ENCODE measurements at places on chromosomes 6 and 20. TPM values are rescaled to one million over a fixed set of nuclear protein-coding genes. Genes with fewer than 3 reads are reported as not detected.

Gene FITM2
- polyA plus RNA-seq, result 4.4 TPM

Gene HLA-DQA2
- polyA plus RNA-seq, result not detected

Gene VARS2
- 17.8 TPM for polyA plus RNA-seq

Gene ZNF334
- polyA plus RNA-seq, result 0.08 TPM

Gene ESR1
- 0.01 TPM for polyA plus RNA-seq

- no peak overlapping the region for H3K4me3 ChIP-seq
- H3K27me3 ChIP-seq, result no peaks in the 10 kb centered on the region
- H3K36me3 ChIP-seq, result no peaks in the 10 kb centered on the region
- DNase-seq, result no peak
- no peak overlapping the region for H3K27ac ChIP-seq
Observed at GRCh38 chr20:23065266-23066201, 16.1 kb upstream of the THBD start.

DNA sequence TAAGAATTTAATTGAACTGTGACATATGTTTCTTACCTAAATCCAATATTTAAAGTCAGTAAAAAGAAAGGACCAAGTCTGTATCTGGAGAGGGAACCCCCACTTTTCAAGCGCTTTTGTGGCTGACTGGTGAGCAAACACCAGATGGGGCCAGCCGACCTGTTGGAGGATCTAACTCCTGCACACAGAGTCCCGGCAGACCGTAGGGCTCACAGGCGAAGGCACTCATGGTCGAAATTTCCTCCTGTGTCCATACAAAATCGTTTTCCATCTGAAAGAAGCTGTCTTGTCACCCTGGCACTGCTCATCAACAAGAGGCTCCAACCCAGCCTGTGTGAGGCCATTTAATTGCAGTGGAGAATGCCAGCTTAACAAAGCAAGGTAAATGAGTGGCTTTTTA is 94.0 kb downstream of the SCML4 start:
- no peak for DNase-seq
- no peaks in the 10 kb centered on the region for H3K4me1 ChIP-seq
- no peak overlapping the region for H3K4me3 ChIP-seq
- peaks cover 6% of the 10 kb centered on the region for H3K27me3 ChIP-seq

Gene ECHDC1
- polyA plus RNA-seq, result 8.1 TPM

GRCh38 chr6:160160929-160161646 is 39.5 kb downstream of the SLC22A1 start:
- H3K4me1 ChIP-seq, result no peaks in the 10 kb centered on the region
- H3K36me3 ChIP-seq, result no peaks in the 10 kb centered on the region
- no peak for DNase-seq
- H3K4me3 ChIP-seq, result no peak overlapping the region
- no peaks in the 10 kb centered on the region for H3K27me3 ChIP-seq

DNA sequence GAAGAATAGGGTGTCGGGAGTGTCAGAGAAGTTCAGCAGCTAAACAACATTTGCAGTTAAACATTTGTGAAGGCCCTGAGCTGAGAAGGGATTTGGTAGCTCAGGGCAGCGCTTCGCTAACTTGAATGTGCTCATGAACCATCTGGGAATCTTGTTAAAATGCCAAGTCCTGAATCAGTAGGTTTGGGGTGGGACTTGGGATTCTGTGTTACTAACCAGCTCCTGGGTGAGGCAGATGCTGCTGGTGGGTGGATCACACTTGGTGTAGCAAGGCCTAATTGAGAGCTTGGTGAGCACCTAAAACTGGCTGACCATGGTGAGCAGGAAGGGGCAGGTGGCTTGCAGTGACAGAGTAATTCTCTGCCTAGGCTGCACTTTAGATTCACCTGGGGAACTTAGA is 5.9 kb downstream of the PTPRA start:
- H3K36me3 ChIP-seq, result no peaks in the 10 kb centered on the region
- H3K27me3 ChIP-seq, result no peaks in the 10 kb centered on the region
- H3K4me1 ChIP-seq, result peaks cover 6% of the 10 kb centered on the region
- no peak for DNase-seq
- no peak overlapping the region for H3K27ac ChIP-seq

DNA sequence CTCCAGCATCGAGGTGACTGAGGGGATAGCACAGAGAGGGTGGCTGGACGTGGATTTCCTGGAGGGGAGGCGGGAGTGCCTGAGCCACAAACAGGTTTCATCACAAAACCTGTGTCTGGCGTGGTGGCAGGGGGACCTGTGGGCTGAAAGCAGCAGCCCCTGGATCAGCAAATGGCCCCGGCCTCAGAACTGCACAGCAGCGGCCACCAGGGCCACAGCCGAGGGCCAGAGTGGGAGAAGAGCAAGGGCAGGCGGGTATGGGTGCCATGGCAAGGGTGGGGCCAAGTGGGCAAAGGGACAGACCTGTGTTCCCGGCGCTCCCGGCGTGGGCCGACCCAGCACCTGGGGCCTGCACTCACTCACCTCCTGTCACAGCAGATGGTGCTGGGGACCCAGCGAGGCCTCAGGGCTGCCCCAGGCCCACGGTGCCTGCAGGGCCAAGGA is 19.0 kb downstream of the NTSR1 start:
- no peaks in the 10 kb centered on the region for H3K4me1 ChIP-seq
- no peak overlapping the region for H3K27ac ChIP-seq
- H3K27me3 ChIP-seq, result peaks cover 8% of the 10 kb centered on the region
- no peak for DNase-seq
- H3K36me3 ChIP-seq, result no peaks in the 10 kb centered on the region

DNA sequence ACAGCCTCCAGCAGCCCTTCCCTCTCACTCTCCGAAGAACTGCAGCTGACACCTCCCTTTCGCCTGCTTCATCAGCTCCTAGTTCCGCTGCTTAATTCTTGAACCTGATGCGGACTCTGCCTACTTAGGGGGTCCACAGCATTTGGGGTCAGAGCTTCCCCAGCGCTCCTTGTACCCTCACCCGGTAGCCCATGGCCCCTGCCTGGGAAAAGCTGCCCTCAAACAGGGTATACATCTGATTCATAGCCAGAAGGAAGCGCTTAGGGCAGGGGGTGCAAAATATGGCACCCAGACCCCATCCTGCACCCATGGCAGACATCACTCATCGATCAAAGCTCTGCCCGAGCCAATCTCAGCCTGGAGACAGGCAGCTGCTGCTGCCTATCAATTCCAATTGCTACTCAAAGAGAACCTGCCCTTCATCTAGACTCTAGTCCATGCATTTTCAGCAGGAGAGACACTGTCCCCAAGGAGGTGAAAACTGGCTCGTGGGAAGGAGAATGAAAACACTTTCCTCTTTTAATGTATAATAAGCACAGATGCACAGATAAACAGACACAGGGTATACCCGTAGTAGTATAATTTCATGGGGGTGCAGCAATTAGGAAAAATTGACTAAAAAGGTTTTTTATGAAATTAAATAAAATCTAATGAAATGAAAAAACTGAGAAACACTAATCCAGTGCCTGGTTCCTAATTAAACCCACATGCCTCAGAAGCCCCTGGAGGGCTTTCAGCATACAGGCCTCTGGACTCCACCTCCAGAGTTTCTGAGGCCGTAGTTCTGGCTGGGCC is 194.8 kb downstream of the PREX1 start:
- no peak overlapping the region for H3K27ac ChIP-seq
- no peak for DNase-seq
- H3K4me1 ChIP-seq, result peaks cover 8% of the 10 kb centered on the region
- H3K4me3 ChIP-seq, result no peak overlapping the region
- H3K36me3 ChIP-seq, result peaks cover 44% of the 10 kb centered on the region

Gene MUCL3
- polyA plus RNA-seq, result not detected

Gene ADGRG6
- polyA plus RNA-seq, result 166 TPM

- H3K27ac ChIP-seq, result no peak overlapping the region
- H3K36me3 ChIP-seq, result no peaks in the 10 kb centered on the region
- no peaks in the 10 kb centered on the region for H3K27me3 ChIP-seq
- H3K4me1 ChIP-seq, result no peaks in the 10 kb centered on the region
Observed at GRCh38 chr6:48775157-48775556, 664.2 kb upstream of the PTCHD4 start.

GRCh38 chr20:46243707-46244628 is 64.3 kb downstream of the CDH22 start:
- H3K36me3 ChIP-seq, result no peaks in the 10 kb centered on the region
- no peak overlapping the region for H3K27ac ChIP-seq
- DNase-seq, result no peak
- H3K4me3 ChIP-seq, result no peak overlapping the region
- no peaks in the 10 kb centered on the region for H3K27me3 ChIP-seq
- no peaks in the 10 kb centered on the region for H3K4me1 ChIP-seq

DNA sequence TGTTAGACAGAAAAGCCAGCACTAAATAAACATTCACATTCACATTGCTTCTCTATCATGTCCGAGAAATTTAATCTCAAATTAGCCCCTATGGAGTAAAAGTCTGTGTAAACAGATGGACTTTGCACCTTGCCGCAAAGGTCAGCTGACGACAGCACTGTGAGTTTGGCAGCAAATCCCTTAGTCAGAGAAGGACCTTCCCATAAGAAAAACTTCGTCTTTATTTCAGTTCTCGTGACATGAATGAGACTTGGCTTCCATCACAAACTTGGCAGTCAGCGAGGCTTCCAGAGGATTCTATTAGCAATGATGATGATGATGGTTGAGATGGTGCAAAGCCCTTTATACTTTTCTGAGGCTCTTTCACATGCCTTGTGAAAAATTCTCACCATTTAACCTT is 133.7 kb upstream of the IFNGR1 start:
- DNase-seq, result no peak
- no peaks in the 10 kb centered on the region for H3K4me1 ChIP-seq
- H3K36me3 ChIP-seq, result no peaks in the 10 kb centered on the region
- no peaks in the 10 kb centered on the region for H3K27me3 ChIP-seq
- H3K4me3 ChIP-seq, result no peak overlapping the region

Gene CHD6
- polyA plus RNA-seq, result 7.2 TPM

- no peak for DNase-seq
- H3K27ac ChIP-seq, result no peak overlapping the region
- no peaks in the 10 kb centered on the region for H3K36me3 ChIP-seq
- H3K27me3 ChIP-seq, result peaks cover 4% of the 10 kb centered on the region
Observed at GRCh38 chr6:138030872-138031271, 76.3 kb downstream of the PERP start.

- no peak for DNase-seq
- no peak overlapping the region for H3K27ac ChIP-seq
- H3K4me3 ChIP-seq, result no peak overlapping the region
- H3K4me1 ChIP-seq, result peaks cover 22% of the 10 kb centered on the region
Observed at GRCh38 chr6:70669133-70669532, 1.4 kb downstream of the SMAP1 start.

DNA sequence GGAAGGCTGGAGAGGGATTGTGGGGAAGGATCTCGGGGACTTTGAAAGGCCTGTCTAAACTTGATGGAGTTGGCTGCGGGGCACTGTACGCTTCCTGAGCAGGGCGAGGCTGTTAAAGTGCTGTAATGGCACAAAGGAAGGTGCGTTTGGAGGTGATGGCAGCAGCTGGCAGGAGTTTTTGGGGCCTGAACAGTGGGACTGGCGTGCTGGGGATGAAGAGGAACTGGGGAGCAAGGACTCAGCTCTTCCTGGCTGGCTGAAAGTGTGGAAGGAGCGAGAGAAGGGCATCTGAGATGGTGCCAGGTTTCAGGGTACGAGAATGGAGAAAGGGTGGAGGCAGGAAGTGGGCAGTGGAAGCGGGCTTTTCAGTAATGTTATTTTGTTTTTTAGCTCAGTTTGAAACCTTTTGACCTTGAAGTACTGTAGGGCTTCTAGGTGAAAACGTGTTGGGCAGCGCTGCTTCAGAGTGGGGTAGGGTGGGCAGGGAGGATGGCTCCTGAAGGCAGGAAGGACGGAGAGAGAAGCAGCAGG is 8.0 kb downstream of the TMEM181 start:
- no peak for DNase-seq
- H3K4me3 ChIP-seq, result no peak overlapping the region
- peaks cover 3% of the 10 kb centered on the region for H3K4me1 ChIP-seq
- no peaks in the 10 kb centered on the region for H3K36me3 ChIP-seq
- no peak overlapping the region for H3K27ac ChIP-seq

Gene ANGPT4
- not detected for polyA plus RNA-seq

DNA sequence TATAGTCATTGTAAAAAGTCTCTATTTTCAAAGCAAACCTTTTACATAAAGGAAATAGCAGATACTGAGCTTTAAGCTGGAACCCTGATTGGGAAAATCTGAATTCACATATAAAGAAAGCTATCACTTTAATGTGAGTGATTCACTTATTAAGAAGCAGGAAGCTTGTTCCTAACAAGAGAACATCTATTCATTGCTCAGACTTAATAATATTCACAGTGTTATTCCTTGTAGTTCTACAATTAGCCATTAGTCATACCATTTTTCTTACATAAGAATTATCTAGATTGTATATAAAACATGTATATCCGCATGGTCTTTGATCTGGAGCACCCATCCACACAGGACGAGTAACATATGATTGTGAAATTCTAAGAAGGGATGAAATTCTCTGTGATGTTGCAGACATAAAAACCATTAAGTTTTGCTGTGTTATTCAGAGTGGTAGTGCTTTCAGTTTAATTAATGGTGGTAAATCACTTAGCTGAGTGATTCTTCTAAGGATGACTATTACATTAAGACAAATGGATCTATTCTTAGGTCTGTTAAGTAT is 71.1 kb upstream of the FOXQ1 start:
- no peaks in the 10 kb centered on the region for H3K27me3 ChIP-seq
- no peak overlapping the region for H3K4me3 ChIP-seq
- H3K4me1 ChIP-seq, result no peaks in the 10 kb centered on the region
- DNase-seq, result no peak

Gene LRRN4
- not detected for polyA plus RNA-seq

Gene SLC22A2
- not detected for polyA plus RNA-seq

DNA sequence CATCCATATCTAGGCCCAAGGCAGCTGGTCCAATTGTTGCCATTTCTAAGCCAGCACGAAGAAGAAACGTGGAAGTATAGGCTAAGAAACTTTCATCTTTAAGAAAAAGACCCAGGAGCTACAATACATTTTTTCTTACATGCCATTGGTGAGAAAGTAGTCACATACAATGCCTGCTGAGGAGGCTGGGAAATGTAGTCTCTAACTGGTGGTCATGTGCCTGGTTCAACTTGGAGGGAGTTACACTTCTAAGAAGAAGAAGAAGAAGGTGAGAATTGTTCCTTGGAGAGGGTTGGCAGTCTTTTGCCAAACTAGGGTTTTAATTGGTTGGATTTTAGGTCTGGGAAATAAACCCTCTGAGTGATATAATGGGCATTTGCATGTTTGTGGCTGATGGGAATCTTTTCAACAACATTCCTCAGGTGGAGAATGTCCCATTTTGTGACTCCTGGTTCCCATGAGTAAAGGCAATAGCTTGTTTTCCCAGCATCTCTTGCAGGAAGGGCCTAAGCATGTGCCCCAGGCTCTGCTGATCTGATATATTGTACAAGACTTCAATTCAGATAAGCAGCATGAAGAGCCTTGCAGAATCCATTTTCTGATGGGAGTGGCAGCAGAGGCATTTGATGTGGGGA is 47.0 kb upstream of the PREP start:
- H3K27me3 ChIP-seq, result no peaks in the 10 kb centered on the region
- peaks cover 8% of the 10 kb centered on the region for H3K4me1 ChIP-seq
- H3K4me3 ChIP-seq, result no peak overlapping the region
- no peak overlapping the region for H3K27ac ChIP-seq
- H3K36me3 ChIP-seq, result no peaks in the 10 kb centered on the region

DNA sequence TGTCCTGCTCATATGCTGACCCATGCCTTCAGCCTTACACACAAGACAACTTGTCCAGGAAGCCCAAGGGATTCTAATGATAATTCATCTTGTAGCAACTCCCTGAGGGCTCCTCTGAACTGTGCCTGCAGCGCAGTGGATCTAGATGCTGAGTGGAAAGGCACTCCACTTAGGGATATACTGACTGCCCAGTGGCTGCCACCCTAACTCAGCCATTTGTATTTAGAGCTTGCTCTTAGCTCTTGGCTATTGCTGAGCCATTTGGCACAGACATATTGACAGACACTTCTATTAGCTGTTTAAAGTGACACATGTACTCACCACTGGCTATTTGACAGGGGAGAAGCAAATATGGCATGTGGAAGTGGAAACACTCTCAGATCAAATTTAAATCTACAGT is 278.3 kb upstream of the SGK1 start:
- no peak for DNase-seq
- no peak overlapping the region for H3K27ac ChIP-seq
- H3K27me3 ChIP-seq, result no peaks in the 10 kb centered on the region
- no peaks in the 10 kb centered on the region for H3K4me1 ChIP-seq
- no peaks in the 10 kb centered on the region for H3K36me3 ChIP-seq
- no peak overlapping the region for H3K4me3 ChIP-seq

All from endothelial cell of umbilical vein (primary cell).